ENCODE measurements at places on chromosomes 7 and 10. TPM values are rescaled to one million over a fixed set of nuclear protein-coding genes. Genes with fewer than 3 reads are reported as not detected.

The CDC14C gene
- not detected for total RNA-seq

The DRGX gene
- 0.37 TPM for total RNA-seq

The ZNF117 gene
- total RNA-seq = 9.4 TPM

The TMEM176A gene
- 182 TPM for total RNA-seq

The ANKRD1 gene
- total RNA-seq = not detected

The ZYX gene
- total RNA-seq = 45.2 TPM

The EBF3 gene
- 0.95 TPM for total RNA-seq

The SLC26A4 gene
- total RNA-seq = not detected

The NPC1L1 gene
- not detected for total RNA-seq

The NME8 gene
- total RNA-seq = not detected

The IRF5 gene
- 10.0 TPM for total RNA-seq

The STEAP1 gene
- 30.0 TPM for total RNA-seq

Data from transverse colon (tissue), 4 donors.